ENCODE measurements at places on chromosomes 6 and 20.

DNA sequence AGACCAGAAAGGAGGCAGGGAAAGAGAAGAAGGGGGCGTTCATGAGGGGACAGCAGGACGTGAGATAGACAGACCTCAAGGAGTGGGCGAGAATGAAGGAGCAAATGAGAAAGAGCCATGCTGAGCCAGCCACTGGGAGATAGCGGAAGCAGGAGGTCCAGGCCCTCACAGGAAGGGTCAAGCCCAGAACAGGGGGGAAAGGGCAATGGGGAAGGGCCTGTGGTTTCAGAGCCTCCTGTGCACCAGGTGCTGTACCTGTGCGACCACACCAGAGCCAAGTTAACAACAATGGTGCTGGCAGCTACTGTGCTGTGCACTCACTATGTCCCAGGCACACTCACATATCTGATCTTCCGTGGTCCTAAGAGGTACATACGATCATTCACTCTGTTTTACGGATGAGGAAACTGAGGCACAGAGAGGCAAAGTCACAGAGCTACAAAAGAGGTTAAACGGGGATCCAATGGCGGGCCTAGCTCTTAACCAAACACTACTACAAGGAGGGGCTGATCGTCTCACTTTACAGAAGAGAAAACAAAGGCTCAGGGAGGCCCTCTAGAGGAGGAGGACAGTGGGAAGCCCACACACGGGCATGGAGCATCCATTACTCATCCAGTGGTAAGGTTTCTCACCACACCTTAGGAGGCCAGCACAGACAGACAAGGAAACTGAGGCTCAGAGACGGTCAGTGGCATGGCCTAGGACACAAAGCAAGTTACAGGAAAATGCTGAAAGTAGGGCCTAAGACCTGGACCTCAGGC, 129.1 kb downstream of the PREX1 start:
- DNase-seq = no peak

GRCh38 chr6:157218371-157219198, 104.7 kb downstream of the TMEM242 start:
- DNase-seq = no peak

DNA sequence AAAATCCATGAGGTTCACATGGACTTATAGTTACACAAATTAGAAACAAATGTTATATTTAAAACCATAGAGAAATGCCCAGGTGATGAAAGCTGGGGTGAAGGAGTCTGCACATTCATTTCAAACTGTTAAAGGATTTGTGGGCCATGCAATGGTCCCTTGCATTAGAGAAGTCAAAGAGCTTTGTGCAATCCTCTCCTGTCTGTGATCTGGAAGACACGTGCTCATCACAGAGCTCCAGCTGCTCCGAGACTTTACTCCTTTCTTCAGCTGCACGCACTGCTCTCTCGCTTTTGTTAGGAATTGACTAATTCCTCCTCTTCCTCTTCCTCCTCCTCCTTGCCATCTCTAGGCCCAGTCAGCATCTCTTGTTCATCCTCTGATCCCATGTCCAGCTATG, 4.1 kb upstream of the AIF1 start:
- DNase-seq = no peak

DNA sequence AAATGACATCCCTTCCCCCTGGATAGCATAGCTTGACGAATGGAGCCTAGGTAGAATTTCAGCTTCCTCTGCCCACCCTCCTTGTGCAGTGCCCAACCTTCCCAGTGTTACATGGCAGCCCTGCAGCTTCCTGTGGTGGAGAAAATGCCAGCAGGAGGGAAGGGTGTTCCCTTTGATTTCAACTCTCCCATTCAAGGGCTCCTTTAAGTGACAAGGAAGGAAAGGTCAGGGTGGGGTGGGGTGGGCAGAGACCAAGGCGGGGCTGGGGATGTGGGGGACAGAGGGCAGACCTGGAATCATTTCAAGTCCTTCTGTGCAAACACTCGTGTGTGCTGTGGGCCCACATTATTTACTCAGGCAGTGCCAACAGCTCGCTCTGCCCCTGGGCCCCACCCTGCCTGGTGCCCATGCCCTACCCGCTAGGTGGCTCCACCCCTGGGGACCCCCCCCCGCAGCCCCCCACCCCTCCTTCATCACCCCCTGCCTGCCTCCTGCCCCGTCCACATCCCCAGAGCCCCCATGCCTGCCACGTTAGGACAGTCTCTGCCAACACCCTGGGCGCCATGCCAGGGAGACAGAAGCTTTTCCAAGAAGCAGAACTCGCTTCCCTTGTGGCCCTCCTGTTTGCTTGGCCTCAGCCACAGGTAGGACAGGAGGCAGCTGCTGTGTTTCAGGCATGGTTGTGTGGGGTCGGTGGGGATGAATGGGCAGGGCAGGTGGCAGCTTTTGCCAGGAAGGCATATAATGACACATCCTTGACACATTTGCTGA, 9.4 kb downstream of the SPDEF start:
- peak; percentile 54 for DNase-seq

DNA sequence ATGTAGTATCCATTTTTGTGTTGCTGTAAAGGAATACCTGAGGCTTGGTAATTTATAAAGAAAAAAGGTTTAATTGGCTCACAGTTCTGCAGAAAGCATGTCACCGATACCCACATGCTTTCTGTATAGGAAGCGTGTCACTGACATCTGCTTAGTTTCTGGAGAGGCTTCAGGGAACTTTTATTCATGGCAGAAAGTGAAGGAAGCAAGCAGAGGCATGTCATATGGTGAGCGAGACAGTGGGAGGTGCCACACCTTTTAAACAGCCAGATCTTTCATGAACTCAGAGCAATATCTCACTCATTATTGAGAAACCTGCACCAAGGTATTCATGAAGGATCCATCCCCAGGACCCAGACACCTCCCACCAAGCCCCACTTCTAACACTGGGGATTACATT, 3.5 kb downstream of the SUMO4 start:
- DNase-seq = no peak

- DNase-seq = peak; percentile 44
Measured at GRCh38 chr6:17281100-17281496, at the start of gene RBM24. TSS of gene RBM24 (plus strand) at chr6:17281361. CDS start at chr6:17281582, 221 bp downstream.

GRCh38 chr6:22095836-22096235, 201.0 kb downstream of the PRL start:
- no peak for DNase-seq

- DNase-seq = no peak
Measured at GRCh38 chr6:124987999-124988591, 25.9 kb downstream of the RNF217 start.

- DNase-seq = no peak
Measured at GRCh38 chr6:22473991-22474682, 95.2 kb upstream of the HDGFL1 start.

- DNase-seq = no peak
Measured at GRCh38 chr20:50594591-50595432, 84.6 kb downstream of the PTPN1 start.

DNA sequence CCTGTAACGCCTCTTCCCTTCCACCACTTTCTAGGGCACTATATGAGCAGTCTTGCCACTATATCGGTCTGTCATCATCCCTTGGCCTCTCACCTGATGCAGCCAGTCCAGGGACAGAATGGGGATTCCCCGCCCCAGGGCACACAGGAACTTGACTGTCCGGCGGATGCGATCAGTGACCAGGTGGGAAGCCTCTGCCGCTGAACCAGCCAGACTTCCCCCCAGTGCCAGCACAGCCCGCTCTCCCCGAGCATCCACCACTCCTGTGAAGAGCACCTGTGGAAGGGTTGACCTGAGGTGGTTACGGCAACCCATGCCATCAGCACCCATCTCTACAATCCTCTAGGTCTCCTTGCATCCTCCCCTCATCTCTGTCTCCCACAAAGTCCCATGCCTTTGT, 12.2 kb upstream of the NRM start:
- no peak for DNase-seq

GRCh38 chr20:16562259-16562658, 11.0 kb downstream of the KIF16B start:
- no peak for DNase-seq

GRCh38 chr20:44222633-44223368, 12.2 kb upstream of the OSER1 start:
- DNase-seq = peak; percentile 28

- DNase-seq = no peak
Measured at GRCh38 chr6:55518529-55519060, 60.4 kb downstream of the HMGCLL1 start.

DNA sequence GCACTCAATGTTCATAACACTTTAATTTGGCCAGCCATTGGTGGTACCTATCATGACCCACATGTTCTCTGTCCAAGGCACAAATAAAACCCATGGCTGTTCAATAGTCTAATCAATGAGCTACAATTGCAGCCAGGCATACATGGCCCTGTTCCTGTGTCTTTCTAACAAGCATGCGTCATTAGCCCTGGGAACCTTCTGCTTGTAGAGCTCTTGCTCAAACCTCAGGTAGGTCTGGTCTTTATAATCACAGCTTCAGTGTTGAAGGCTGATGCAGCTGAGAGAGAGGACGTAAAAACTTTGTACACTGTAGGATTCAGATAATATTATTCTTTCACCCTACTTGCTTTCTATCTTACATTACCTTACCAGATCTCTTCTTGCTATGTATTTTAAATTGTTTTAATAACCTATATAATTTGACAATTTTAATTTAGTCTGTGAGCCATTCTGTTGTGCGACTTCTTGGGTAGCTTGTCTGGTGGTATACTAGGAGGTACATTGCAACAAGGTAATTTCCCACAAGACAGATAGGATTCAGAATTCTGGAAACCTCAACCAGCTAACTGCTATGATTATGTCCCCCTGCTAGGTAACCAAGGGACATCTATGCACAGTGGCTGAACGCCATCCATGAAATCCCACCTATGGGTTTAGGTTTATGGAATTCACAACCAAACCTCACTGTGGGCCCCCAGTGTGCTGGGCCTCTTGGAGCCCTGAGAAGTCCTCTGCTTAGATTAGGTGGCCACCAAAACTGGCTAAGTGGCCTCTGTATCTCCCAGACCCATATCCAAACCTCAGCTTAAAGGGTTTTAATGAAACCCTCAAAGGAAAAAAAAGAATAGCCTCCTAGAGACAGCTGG, 55.4 kb upstream of the RIPOR2 start:
- no peak for DNase-seq

DNA sequence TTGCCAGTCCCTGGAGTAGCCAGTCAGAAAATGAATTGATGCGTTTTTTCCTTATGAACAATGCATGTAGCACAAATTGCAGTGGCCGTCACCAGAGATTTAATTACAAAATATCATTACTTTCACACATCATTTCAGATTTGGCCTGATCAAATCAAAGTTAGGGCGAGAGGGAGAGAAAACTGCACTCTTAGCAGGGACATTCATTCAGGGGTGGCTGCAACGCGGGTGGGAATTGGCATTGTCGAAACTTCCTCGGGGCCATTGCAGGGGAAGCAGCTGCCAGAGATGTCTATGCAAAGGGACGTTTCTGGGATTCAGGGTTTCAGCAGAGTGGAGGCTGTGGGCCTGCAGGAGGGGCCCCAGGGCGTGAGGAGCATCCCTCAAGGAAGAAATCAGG, 76.5 kb upstream of the TOP1 start:
- DNase-seq = no peak

- DNase-seq = no peak
Measured at GRCh38 chr6:121912905-121913304, 477.5 kb downstream of the GJA1 start.

DNA sequence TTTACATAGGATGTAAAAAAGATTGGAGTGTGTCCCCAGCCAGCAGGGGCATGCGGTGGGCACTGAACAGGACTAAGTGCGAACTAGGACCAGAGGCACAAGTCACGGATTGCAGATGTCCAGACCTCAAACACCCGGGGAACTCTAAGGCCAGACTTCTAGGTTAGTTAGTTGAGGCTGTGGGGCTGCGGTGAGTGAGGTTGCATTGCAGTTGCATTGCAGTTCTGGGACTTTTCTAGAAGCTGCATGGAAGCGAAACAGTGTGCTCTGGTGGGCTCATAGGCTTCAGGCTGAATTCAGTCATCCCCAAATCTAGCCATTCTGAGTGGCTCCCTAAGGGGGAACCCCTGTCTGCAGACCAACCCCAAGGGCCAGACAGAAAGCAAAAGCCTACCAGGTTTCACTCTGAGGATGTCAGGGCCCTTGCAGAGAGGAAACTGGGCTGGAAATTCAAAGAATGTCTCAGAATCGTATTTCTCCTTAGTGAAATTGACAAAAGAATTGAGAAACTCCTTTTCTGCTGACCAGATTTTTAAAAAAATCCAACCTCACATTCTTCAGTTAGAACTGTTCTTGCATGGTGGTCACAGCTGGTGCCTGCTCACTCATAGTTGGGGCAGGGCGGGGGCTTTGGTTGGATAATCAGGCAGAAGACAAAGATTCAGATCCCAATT, 182.8 kb downstream of the ZDHHC14 start:
- no peak for DNase-seq

- DNase-seq = no peak
Measured at GRCh38 chr20:47070176-47070575, 175.5 kb downstream of the EYA2 start.

DNA sequence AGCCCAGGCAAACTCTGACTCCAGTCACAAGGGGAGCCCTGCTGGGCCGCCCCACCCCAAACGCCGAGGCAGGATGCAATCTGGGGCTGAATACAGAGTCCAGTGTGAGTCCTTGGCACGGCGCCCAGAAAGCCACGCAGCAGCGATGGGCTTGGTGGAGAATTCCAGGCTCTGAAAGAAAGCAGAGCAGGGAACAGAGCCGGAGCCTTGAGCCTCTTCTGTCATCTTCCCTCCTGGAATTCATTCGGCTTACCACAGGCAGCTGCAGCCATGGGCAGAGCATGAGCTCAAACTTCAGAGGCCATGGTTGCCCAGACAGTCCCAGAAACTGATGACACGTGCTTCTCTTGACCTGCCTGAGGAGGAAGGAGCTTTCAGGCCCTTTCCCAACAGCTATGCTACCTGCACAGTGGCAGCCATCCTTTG, 441.1 kb upstream of the JARID2 start:
- DNase-seq = peak; percentile 89

DNA sequence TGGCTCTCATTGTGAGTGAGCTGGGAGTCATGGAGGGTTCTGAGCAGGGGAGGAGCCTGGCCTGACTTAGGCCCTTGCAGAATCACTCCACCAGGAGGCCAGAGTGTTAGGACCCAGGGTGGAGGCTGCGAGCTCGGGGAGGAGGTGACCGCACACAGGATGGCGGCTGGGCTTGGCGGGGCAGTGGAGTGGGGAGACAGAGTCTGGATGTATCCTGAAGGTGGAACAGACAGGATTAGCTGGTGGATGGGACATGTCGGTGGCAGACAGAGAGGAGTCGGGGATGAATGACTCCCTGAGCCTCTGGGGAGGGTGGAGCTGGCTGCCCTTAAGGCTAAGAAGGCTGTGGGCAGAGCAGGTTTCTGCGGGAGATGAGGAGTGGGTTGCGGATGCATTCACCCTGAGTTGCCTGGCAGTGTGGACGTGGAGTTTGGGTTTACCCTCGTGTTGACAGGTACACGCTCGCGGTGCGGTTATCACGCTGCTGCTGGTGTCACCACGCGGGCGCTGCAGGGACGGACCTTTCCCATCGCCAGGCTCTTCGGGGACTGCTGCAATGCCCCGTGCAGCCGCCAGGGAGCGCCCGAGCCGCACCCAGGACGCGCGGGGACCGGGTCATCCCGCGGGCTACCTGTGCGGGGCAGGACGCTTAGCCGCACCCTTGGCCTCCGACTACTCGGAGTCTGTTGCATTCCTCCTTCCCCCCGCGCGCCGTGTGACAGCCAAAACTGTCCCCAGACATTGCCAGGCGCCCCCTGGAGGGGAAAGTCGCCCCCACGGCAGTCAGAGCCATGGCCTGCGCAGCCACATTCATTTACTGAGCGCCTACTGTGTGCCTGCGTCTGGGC, 43.0 kb upstream of the PTGIS start:
- peak; percentile 75 for DNase-seq
